ENCODE measurements at places on chromosomes 3 and 15.

DNA sequence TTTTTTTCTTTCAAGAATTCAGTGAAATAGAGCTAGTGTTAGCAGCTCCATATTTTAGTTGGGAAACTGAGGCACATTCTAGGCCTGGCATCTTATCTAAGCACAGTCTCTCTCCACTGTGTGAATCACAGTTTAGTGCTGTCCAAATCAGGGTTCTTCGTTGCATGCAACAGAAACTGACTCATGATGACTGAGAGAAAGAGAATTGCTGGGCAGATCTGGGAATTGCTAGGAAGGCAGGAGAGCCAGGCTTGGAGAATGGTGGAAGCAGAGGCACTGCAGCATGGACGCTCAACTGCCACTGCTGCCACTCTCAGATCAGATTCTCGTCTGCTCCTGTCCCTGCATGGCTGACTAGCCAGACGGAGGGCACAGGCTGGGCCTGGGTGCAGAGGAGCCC is 40.7 kb upstream of the CHST2 start:
- DNase-seq: no peak

DNA sequence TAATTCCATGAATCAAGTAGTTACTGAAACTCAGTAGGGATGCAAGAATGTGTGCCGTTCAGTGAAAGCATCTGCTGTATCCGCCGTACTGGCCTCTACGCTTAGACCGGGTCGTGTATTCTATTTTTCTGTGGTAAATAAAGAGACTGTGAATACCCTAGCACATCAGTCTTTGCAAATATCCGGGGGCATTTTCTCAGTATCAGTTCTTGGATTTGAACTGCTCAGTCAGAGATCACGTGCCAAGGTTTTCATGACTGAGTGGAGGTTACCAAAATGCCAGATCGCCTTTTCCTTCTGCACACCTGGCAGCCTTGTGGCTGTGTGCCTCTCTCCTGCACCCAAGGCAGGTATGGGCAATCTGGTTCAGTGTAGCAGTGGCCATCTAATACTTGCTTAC is 377.0 kb downstream of the OCA2 start:
- no peak for DNase-seq

DNA sequence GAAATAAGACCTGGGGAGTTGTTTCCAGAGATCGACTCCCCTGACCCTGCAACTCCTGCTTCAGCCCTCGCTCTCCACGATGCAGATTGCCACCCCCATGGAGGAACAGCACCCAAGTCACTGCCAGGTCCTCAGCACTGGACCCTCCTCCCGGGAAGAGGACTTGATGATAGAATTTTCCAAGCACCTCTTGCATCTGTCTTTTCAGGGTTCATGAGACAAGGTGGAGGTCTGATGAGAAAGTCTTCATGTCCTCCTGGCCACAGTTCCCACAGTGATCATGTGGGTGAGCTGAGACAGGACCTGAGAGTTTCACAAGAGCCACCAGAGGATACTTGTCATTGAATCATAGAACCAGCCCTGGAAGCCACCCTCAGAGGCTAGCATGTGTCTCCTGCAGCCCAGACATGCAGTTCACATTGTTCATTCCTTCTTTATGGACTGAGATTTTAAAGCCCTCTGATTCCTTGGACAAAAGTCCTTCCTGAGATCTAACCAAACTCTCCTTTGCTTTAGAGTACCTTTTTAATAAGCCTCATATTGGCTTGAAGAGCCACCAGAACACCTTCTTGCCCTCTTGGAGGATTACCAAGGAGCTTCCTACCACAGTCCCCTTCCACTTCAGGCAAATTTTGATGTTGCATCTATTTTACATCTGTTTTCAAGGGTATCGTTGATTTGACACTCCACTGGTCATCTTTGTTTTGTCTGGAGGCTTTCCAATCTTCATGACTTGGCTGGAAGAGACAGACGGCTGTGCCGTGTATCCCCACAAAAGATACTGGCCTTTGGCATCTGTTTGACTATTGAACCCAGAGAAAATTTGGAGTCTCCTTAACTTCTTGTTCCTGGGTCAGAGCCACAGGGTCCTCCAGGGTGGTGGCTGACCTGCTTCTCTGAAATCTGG is 224.8 kb upstream of the BHLHE40 start:
- DNase-seq: no peak

- DNase-seq: no peak
Observed at GRCh38 chr15:89912145-89912673, 543 bp downstream of the ARPIN start.

GRCh38 chr3:71579935-71580406 is 3.6 kb downstream of the FOXP1 start:
- no peak for DNase-seq

DNA sequence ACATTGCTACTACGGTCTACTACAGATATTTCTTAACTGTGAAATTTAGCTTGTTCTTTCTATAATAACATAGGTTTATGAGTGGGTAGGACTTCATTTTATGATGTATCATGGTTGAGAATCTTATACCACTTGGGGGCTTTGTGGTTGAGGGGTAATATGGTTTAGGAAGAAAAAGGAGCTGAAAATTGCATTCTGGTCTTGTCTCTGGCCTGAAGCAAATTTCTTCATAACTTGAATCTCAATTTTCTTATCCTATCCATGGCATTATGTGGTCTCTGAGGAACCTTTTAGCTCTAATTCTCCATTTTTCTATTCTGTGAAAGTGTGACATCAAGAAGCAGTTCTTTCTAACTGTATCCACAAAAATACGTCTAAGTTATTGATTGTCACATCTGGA is 341.0 kb downstream of the SOX2 start:
- DNase-seq: no peak

GRCh38 chr3:125212509-125213363 is at the start of gene SLC12A8:
Gene SLC12A8, minus strand, starts transcription at chr3:125212748. Its CDS starts 1,399 bp downstream, at chr3:125211349.
- DNase-seq: no peak

DNA sequence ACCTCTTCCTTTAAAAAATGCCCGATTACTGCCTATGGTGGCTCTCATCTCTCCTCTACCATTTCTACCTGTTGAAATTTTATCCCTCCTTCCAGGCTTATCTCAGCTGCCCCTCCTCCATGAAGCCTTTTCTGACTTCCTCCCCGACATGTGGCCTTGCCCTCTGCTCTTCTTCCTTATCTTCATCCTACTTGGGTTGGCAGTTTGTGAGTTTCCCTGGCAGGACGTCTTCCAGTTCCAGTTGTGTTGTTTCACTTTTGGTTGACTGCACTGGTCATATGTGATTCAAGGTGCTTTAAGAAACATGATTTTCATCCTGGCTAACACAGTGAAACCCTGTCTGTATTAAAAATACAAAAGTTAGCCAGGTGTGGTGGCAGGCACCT is 4.4 kb downstream of the DLL4 start:
- no peak for DNase-seq

DNA sequence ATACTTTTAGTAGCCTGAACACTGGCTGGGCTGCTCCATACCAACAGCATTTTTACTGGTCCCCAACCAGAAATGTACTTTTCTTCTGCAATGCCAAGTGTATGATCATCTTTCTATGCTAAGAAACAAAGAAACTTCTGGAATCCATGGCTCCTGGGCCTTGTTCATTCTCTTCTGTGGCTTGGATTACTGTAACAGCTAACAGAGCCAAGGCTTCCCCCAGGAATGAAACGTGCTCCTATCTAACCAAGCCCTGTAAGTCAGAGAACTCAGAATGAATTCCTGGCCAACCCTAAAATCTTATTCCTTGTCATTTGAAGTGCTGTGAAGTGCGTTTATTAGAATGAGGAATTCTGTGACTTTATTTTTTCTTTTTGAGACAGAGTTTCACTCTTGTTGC is 102.9 kb upstream of the RAD18 start:
- no peak for DNase-seq

Data from stimulated activated CD4-positive, alpha-beta T cell treated with anti-CD3 and anti-CD28 coated beads, Interleukin-2, amount 100 ng/mL, for 4 hours (primary cell).